Activated CD4-positive, alpha-beta T cell treated with anti-CD3 and anti-CD28 coated beads for 24 hours (primary cell): ENCODE measurements at places on chromosomes 3 and 15.

DNA sequence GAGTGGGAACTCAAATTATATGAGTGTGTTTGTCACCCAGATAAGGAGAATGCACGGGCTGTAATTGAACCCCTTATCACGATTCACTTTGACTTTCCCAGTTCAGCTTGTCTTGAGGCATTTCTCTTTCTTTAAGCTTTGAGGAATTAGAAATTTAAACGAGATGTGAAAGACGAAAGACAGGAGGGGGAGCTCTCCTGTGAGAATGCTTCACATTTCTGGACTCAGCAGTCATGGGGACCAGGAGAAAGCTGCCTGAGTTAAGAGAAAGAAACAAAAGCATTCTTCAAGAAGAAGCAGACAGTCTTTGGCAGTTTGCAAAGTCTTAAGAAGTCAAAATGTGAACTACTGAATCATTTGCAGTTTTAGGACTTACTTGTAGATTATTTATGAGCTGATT lies 205.6 kb downstream of the NECTIN3 start:
- DNase-seq: no peak

DNA sequence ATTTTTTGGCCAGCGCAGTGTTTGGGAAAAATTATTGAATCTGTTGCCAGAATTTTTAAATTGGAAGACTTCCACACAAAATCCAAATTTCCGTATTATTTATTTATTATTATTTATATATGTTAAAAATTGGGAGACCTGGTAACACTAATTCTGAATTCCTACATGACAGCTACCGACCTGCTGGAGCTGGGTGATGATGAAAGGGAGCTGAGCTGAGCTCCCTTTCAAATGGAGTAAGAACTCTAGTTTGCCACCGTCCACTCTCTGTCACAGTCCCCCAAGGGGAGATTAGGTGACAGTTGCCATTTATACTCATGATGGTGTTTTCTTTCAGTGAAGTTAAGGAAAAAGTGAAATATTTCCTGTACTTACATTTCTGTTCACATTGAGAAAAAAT lies 1.4 kb downstream of the CRTC3 start:
- no peak for DNase-seq

- DNase-seq: no peak
Observed at GRCh38 chr3:117873249-117873600, 1161.4 kb downstream of the IGSF11 start.

GRCh38 chr3:132004571-132004970 lies 30.2 kb downstream of the CPNE4 start:
- no peak for DNase-seq

GRCh38 chr3:43176666-43177065 lies 70.8 kb upstream of the POMGNT2 start:
- DNase-seq: no peak
